ENCODE measurements at places on chromosomes 11 and 22.
A peak's percentile ranks its signal among the peaks of the same experiment; 100 is the strongest.

GRCh38 chr22:29244785-29245625 lies 22.8 kb downstream of the RHBDD3 start:
- DNase-seq = no peak

DNA sequence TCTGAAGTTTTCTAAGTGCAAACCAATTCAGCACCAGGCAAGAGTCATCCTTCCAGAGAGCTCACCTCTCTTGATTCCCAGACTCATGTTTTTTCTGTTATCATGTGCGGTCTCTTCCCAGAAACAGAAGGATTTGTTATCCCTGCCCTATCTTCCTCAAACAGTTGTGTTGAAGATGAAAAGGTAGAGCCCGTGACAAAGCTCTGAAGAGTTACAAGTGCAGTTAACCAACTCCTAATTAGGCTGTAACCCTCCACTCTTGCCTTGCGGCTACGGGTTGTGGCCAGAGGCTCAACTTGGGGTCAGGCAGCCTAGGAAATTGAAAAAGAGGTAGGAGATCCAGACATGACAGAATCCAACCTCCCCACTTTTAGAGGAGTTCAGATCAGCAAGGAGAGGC lies 76.2 kb upstream of the CADM1 start:
- no peak for DNase-seq

DNA sequence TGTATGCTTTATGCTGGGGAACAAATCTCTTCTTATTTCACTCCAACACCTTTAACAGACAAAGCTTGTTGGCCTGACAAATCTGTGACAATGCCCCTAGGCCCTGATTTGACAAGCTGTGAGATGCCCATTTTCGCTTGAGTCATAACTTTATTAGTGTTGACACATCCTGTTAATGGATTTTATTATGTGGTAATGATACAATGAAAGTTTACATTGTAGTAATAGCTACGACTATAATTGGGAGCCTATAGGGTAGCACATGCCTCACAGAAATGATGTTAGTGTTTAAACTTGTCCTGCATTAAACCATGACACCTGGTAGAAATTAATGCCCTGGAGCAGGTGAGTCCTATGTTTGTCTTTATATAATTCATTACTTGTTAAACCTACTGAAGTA lies 3.3 kb upstream of the MMP10 start:
- no peak for DNase-seq

DNA sequence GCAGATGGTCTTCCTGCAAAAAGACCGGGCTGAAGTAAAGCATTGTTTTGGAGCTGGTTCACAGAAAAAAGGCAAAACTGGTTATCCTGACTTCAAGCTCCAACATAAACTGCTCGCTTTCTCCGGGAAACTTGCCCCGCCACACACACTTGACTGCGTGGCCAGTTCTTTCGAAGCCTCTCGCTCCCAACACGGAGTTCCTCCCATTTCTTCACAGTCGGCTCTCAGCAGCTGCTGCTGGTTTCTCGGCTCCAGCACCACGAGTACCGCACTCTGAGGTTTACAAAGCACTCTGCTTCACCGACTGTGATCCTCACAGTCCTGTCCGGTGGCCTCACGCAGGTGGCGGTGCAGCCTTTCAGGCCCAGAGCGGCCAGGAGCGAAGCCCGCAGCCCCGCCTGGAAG lies 264 bp downstream of the CHEK1 start:
- DNase-seq = no peak

GRCh38 chr11:2798951-2799761 lies 86.4 kb downstream of the CDKN1C start:
- no peak for DNase-seq

DNA sequence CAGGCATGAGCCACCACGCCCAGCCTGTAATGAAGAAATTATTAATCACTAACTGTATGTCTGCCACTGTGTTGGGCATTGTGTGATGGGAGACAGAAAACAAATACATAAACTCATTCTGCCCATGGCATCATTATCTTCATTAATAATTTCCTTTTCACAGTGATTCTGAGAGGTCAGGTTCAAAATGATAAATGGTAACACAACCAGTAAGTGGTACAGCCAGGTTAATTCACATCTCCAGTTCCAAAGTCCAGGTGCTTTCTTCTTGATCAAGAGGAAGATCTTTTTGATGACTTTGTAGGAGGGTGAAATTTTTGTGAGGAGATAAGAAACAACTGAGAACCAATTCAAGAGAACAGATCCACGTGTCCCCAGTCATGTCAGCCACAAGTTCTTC lies 66.7 kb downstream of the PISD start:
- DNase-seq = no peak

GRCh38 chr11:63767565-63768236 lies 874 bp downstream of the ZFTA start:
- peak; percentile 82 for DNase-seq

GRCh38 chr22:46626911-46627805 lies 7.0 kb downstream of the GRAMD4 start:
- no peak for DNase-seq

DNA sequence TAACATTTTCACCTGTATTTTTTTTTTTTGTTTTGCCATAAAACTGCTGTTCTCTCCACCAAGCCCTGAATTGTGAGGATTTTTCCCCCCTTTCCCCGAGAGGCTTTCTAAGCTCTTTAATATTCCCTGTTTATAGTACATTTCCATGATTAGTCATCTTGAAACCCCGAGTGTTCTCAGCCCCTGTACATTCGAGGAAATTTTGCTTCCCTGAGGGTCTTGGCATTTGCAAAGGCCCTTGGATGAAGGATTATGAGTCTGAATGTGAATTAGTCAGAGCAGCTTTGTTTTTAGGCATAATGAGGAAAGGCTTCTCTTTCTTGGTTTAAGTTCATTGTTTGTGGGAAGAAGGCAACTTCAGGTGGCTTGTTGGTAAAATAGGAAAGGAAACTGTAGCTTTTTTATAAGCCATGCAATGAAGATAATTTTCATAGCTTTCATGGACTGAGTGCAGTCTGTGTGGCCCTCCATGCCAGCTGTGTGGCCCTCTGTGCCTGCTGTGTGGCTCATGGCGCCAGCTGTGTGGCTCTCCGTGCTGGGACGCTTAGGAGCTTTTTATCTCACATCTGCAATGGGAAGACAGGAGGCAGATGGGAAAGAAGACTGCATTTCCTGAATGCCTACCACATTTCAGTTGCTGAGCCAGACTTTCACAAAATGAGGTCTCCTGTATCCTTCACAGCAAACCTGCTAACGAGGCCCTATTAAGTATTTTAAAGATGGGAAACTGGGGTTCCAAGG lies 129.0 kb downstream of the TEAD1 start:
- no peak for DNase-seq

DNA sequence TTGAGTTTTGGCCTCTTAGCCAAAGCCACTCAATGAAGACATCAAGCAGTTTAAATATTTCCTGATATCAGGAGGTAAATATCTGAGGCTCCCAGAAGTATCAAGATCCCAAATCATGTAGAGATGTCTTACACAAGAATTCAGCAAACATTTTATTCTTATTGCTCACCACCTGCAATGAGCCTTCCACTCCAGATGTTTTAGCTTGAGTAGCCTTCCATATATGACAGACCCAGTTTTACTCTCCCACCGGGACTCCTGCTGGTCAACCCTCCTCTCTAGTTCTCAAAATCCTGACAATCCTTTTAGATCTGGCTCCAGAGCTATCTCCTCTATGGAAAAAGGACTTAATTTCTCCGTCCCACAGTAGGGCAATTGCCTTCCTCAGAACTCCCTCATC lies 404.4 kb downstream of the KCNA4 start:
- no peak for DNase-seq

DNA sequence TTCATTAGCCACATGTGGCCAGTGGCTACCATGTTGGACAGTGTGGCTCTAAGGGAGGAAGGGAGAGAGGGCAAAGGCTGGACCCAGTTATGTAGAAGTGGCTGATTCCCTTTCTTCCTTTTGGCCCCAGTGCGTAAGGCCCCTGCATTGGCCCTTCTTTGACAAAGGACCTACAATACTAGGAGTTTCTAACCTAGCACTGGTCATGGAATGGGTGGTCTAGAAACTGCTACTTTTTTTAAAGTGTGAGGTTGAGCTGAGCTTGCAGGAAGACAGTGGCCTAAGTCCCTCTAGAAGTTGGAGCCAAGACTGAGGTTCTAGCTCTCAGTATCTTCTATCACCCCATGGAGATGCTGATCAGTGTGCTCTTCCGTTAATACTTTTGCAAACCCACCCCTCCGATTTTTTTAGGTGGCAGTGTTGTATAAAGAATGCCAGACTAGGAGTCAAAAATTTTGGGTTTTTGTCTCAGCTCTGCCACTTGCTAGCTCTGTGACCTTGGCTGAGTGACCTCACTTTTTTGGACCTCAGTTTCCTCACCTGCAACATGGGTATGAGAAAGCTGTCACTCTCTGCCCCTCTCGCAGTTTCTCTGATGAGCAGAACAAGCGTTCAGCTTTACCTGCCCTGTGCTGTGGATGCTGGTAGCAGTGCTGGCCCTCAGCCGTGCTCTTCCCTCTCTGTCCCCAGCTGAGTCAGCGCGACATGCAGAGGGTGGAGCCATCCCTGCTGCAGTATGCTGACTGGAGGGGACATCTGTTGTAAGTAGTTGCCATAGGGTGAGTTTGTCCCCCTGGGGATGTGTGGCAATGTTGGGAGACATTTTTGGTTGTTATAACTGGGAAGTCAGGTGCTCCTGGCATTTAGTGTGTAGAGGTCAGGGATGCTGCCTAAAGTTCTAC lies 6.9 kb downstream of the ACCS start:
- DNase-seq = no peak

DNA sequence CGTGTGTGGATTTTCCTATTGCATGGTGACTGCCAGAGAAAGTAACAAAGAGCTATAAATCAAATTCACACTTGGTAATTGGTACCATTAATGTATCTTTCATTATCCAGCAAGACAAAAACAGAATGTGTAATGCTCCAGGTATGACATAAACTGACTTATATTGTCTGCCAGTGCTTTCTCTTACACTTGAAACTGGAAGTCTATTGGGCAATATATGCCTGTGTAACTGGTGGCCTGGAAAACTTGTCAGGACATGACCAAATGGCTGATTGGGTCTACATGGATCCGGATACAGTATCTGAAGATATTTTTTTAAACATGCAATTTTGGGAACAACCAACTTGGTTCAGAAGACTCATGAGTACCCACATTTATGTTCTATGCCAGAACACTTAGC lies 174.6 kb upstream of the ARHGAP42 start:
- no peak for DNase-seq

DNA sequence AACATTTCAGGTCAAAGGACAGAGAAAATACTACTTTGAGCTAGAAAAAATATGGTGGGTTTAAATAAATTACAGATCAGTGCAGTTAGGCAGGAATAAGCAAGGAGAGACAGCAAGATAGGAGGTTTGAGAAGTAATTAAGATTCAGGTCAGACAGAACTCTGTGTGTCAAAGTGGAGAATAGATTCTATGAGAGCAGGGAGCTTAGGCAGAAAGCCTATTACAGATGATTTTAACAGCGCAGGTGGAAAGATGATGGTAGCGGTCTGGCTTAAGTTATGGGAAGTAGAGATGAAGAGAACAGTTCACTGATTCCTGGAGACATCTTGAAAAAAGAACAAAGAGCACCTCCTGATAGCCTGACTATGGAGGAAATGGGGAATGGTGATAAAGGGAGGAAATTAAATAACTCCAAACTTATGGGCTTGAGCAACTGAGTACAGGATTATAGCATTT lies 106.0 kb downstream of the APIP start:
- no peak for DNase-seq

GRCh38 chr22:30430933-30431332 lies 5.4 kb downstream of the MTFP1 start:
- no peak for DNase-seq

- no peak for DNase-seq
Observed at GRCh38 chr22:35643991-35644390, 4.3 kb upstream of the APOL6 start.

- no peak for DNase-seq
Observed at GRCh38 chr11:118621784-118622375, 14.5 kb downstream of the PHLDB1 start.

- no peak for DNase-seq
Observed at GRCh38 chr11:87322568-87322967, 284.8 kb downstream of the TMEM135 start.

- no peak for DNase-seq
Observed at GRCh38 chr11:64022125-64022784, 13.5 kb upstream of the FLRT1 start.
